ENCODE measurements at places on chromosomes 16 and 17.

GRCh38 chr17:10155371-10156076 is 42.9 kb downstream of the GAS7 start:
- DNase-seq, result no peak

- no peak for DNase-seq
These were observed 447.6 kb upstream of the PSMD7 start for GRCh38 chr16:73848993-73849392.

DNA sequence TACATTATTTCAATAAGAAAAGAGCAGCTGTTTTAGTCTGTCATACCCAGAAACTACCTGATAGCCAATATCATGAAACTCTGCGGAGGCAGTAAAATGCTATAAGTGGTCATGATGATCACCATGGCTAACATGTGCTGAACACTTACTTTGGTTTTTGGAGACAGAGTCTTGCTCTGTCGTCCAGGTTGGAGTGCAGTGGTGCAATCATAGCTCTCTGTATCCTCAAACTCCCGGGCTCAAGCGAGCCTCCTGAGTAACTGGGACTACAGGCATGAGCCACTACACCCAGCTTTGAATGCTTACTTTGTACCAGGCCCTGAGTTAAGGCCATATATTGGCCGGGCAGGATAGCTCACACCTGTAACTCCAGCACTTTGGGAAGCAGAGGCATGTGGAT is 101.2 kb upstream of the DHX40 start:
- DNase-seq, result no peak

- no peak for DNase-seq
These were observed 190.3 kb upstream of the IRX6 start for GRCh38 chr16:55133654-55134053.

DNA sequence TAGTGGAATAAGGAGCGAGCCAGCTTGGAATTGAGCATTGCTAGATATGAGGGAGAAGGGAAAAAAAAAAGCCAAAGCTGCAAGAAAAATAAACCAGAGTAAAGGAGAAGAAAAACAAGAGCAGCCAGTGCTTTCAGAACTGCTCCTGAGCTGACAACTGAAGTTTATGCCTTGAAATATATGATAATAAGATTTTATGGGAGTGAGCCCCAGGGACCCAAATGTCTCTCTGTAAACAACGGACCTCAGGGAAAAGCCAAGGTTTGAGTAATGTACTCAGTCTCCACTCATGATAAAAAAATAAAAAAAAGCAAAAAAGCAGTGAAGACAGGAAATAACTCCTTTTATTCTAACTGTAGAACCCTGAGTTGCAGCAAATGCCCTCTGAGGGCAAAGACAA is 132.6 kb downstream of the SNX11 start:
- DNase-seq, result no peak

- DNase-seq, result peak; percentile 81
These were observed 1.5 kb upstream of the NPTX1 start for GRCh38 chr17:80477647-80478478.

DNA sequence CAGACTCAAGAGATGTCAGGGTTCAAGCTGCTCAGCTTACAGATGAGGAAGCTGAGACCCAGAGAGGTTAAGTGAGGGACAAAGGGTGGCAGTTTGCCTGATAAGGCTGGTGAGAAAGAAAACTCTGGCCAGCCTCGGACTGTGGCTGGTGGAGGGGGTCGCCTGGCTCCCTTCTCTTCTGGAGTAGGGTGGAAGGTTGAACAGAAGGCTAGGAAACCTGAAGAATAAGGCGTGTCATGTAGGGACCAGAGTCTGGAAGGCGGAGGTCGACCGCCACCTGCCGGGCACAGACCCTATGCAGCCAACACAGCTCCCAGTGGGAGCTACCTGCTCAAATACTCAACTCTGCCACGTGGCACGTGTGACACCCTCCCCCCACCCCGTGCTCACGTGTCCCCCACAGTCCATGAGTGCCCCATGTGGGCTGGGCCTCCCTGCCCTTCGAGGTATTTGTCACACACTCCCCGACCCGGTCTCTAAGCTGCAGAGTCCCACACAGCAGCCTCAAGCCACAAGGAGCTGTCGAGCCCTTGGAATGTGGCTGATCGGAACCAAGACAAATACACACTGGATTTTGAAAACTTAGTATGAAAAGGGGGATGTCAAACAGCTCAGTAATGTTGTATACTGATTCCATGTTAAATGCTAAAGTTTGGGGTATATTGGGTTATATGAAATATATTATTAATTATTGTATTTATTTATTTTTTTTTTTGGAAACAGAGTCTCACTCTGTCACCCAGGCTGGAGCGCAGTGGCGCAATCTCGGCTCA is 11.8 kb downstream of the HID1 start:
- peak; percentile 92 for DNase-seq

DNA sequence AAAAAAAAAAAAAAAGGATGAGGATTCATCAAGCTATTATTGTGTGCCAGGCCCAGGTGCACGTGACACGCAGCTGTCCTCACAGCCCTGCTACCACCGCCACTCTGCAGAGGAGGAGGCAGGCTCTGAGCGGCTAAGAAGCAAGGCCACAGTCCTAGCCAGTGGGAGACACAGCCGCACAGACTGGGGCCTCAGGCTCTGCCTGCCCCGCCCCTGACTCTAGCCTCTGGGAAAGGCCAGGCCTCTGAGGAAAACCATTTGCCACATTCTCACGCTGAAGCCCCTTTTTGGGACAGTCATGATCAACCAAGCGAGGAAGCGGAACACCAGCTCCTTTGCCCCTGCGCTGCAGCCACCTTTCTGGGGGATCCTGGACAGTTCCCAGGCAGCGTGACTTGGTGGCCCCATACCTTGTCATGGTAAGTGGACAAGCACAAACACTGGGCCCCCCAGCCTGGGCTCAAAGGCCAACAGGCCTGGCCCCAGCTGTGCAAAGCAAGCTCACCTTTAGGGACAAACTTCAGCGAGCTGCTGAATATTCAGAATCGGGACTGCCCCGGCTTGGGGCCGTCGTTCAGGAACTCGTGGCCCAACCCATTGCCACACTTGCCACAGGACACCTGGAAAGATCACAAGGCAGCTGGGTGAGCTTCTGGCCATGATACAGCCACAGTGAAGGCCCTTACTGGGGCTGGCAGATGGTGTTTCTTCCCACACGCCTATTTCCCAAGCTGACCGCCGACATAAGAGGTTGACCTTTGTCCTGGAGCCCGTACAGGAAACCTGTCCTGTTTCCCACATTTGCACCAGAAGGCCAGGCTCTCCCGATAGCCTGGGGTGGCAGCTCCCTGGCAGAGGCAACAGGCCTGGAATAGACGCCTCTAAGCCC is 2.5 kb downstream of the MSRB1 start:
- DNase-seq, result no peak

DNA sequence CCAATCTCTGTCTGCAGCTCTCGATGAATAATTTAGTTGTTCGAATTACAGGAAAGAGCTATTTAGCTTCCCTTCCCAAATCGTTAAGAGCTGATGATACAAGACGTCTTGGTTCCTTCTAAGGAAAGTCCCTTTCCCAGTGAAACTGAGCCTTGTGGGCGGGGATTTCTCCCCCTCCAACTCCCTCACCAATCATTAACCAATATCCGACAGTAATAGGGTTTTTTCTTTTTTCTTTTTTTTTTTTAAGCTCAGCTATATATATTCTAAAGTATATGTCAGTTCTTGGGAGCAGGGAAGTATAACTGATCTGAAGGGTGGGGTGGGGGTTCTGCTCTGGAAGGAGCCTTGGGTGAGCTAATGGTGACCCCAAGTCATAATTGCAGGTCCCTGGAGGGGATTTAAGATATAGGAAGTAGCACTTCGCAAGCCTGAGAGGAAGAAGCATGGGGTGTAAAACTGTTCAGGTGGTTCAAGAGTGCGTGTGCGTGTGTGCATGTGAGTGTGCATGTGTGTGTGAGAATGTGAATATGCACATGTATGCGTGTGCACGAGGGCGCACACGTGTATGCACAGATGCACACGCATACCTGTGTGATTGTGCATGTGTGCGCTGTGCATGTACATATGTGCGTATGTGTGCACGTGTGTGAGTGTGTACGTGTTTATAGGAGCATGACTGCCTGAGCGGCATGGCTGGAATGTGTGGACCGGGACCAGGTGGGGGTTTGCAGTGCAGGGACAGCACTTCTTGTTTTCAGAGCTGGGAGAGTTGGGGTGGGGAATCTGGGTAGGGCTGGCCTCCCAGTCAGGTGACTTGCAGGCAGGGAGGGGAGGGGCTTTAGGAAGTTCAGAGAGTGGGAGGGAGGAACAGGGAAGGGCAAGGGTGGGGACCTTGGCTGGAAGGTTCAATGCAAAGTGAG is 42.7 kb downstream of the SOCS3 start:
- peak; percentile 47 for DNase-seq

DNA sequence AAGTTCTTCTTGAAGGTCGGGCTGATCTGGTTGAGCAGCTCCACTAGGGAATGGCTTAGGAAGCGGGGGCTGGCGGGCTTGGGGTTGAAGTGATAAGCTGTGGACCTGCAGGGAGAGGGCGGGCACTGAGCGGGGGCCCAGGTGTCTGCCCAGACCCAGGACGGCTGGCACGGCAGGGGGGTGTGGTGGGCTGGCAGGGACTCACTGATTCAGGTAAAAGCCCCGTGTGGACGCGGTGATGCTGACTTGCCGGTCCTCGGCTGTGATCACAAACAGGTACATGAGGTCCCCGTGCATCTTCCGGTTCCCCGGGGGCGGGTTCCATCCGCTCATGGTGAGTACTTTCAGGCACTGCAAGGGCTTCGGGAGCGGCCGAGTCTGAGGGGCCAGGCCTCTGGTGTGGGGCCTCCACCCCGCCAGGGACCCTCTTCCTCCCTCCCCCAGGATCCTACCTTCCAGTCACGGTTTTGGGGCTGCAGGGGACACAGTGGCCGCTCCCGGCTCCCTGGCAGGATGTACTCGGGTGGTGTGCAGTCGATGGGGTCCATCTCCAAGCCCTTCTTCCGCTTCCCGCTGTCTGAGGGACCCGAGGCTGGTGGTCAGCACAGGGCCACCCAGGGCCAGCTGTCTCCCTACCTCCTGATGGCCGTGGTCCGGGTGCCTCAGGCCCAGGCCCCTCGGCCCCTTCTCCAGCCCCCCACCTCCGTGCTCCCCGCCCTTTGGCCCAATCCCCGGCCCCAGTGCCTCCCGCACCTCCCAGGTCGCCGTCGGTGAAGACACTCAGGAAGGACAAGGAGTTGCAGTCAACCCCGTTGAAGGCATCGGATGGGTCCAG is 10.2 kb downstream of the CLUH start:
- no peak for DNase-seq

- DNase-seq, result no peak
These were observed 43.3 kb upstream of the CDH13 start for GRCh38 chr16:82583422-82583821.

DNA sequence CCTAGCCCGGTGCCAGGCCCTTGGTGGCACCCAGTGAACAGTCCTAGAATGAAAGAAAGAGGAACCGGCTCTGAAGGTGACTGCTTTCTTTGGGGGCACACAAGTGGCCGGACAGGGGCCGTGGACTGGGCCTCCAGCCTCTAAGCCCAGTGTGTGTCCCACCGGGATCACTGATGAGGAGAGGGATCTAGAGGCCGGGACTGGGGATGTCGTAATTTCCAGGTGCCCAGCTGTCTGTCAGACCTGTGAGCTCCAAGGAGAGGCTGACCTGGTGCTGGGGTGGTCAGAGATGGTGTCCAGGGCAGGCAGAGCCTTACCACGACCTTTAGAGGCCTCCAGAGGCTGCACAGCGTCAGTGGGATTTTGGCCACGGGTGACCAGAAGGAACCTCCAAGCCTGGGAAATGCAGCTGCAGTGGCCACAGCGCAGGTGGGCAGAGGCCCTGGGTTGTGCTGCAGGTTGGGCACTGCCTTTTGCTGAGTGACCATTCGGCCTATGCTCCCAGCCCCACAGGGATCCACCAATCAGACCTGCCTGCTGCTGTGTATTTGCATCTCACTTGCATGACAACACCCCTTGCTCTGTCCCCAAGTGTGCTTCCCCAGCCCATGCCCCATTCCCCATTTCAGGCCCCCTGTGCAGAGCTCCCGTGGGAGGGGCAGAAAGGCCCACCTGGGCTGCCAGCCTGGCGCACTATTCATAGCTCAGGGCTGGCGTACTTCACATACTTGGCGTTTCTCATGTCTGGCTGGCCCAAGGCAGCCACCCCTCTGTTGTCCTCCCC is 12.5 kb downstream of the ARHGAP23 start:
- no peak for DNase-seq

DNA sequence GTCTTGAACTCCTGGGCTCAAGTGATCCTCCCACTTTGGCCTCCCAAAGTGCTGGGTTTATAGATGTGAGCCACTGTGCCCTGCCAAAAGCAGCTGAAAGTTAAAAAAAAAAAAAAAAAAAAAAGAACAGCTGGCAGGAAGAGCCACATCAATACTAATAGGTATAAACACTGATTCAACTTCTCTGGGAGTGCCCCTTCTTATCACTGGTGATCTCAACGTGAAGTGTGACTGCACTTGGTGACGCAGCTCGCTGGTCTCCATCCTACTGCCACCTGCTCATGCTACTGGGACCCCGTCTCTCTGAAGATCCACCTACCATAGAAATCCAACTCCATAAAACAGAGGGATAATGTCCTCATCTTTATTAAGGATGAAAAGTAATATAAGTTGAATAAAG is 40.8 kb downstream of the RNF157 start:
- no peak for DNase-seq

GRCh38 chr17:49013311-49014213 is 16.4 kb downstream of the IGF2BP1 start:
- DNase-seq, result no peak

DNA sequence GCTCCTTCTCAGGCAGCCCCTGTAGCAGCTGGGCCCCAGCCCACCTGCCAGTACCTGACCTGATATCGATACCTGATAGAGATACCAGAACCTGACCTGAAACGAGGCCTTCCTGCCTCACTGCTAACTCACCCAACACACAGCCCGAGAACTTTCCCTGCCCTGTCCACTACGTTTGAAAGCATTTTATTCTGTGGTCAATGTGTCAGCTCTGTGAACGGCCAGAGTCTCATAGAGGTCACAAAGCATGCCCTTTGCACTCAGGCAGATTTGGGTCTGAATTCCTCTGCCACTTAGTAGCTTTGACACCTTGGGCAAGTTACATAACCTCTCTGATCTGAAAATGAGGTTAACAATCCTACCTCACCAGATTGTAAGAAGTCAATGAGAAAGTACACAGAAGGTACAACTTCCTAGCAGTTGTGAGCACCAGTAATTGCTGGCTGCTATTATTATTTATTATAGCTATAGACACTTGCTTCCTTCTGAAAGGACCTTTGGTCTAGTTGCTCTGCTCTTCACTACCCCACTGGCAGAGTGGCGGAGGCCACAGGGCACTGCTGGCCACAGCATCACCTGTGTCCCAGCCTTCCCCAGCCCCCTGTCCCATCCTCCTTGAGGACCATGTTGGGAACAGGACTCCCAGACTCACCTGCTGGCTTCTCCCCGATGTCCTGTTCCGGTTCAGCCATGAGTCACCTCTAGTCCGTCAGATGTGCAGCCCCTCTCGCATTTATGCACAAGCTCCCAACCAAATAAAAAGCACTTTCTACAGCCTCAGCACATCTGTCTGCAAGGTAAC is 895 bp downstream of the ANKRD40CL start:
- no peak for DNase-seq

DNA sequence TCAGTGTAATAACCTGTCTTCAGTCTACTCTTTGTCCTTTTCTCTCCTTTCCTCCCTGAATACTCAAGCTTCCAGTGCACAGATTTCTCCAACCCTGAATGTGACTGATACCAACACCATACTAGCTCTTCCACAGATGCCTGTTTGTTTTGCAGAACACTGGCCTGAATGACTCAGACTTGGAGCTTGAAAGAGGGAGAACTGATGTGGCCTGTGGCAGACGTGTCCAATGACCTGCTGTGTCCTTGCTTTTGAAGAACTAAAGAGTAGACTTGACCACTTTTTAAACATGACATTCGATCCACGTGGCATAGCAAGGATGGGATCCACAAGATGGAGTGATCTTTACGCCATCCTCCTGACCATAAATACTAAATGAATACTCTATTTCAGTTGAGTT is 361.0 kb downstream of the WWOX start:
- no peak for DNase-seq
